Fibroblast of skin of left quadriceps (primary cell): ENCODE measurements at places on chromosomes 13 and 19.

DNA sequence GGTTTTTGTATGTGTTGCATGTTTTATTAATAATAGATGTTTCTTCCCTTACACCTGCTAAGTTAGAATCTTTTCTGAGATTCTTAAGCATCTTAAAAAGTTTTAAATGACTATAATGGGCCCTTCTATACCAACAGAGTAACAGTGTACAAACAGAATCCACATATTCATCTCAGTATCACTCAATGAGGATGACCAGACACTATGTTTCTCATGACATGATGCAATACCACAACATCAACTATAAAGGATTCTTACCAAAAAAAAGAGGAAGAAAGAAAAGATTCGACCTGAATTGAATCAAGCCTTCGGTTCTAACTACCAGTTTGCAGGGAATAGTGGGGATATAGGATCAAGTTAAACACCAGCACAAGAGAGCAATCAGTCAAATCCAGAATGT is 56.5 kb downstream of the INTS6 start:
- DNase-seq, result no peak

DNA sequence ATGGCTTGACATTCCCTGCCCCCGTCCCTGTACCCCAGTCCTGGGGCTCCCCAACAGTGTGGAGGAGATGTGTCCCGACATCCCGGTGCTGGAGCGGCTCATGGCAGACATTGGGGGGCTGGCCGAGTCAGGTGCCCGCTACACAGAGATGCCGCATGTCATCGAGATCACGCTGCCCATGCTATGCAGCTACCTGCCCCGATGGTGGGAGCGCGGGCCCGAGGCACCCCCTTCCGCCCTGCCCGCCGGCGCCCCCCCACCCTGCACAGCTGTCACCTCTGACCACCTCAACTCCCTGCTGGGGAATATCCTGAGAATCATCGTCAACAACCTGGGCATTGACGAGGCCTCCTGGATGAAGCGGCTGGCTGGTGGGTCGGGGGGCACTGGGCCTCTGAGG is 83.8 kb downstream of the RYR1 start:
- DNase-seq, result no peak

DNA sequence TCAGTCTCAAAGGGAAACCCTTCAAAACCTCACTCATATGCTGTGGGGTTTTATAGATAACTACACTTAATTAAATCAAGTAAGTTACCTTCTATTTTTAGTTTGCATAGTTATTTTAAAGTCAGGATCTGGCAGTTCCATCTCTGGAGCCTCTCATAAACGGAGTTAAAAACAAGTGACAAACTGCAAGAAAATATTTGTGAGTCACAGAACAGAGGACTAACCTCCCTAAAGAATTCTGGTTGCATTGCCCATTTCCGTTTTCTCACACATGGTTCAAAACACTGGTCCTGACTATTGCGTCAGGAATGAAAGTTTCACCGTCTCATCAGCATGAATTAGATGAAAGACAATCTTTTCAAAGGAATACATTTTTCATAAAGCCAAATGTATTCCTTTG is 10.6 kb downstream of the RXFP2 start:
- DNase-seq, result peak; percentile 85

DNA sequence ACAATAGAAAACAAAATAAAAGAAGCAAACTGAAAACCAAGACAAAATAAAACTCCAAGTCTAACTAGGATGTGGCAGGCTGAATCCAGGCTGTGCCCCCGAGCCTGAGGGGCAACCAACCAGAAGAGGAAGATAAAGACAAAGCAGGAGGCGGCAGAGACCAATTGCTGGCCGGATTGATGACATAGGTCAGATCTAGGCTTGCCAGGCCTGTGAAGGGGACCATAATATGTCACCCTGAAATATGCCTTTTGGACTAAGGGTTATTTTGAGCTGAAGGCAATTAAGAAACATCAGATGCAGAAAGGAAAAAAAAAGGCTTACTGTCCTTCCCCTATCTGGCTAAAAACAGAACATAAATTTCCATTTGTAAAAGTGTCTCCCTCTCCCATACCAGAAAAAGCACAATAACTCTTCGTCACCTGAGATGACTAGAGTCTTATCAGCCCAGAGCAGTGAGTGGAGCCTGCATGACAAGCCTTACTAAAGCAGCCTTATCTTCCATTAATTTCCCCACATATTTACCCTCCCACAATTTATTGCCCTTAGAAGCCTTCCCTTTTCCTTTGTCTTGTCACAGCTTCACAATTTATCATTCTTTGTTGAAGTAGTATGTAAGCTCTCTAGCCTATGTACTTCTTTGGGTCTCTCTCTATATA is 22.8 kb downstream of the ATP8A2 start:
- no peak for DNase-seq

DNA sequence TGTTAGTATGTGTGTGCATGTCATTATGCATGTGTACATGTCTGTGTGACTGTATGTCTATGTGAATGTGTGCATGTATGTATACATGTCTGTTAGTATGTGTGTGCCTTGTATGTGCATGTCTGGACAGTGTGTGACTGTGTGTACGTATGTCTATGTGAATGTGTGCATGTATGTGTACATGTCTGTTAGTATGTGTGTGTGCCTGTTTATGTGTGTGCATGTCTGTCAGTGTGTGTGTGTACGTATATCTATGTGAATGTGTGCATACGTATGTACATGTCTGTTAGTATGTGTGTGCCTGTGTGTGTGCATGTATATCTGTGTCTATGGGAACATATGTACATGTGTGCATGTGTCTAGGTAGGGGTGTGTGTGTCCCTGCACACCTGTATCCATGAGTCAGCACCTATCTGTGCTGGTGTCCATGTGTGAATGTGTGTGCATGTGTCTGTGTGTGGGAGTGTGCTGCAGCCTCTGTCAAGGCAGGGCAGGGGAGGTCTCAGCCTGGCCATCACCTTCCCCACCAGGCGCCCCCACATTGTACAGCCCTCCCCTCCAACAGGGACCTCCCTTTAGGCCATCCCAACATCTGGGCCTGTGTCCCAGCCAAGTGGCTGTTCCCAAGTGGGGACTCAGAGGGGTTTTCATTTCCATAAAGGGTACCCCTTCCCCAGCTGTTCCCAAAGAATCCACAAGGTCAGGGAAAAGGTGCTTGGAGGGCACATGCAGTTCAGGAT is 4.4 kb downstream of the GAS6 start:
- DNase-seq, result no peak

DNA sequence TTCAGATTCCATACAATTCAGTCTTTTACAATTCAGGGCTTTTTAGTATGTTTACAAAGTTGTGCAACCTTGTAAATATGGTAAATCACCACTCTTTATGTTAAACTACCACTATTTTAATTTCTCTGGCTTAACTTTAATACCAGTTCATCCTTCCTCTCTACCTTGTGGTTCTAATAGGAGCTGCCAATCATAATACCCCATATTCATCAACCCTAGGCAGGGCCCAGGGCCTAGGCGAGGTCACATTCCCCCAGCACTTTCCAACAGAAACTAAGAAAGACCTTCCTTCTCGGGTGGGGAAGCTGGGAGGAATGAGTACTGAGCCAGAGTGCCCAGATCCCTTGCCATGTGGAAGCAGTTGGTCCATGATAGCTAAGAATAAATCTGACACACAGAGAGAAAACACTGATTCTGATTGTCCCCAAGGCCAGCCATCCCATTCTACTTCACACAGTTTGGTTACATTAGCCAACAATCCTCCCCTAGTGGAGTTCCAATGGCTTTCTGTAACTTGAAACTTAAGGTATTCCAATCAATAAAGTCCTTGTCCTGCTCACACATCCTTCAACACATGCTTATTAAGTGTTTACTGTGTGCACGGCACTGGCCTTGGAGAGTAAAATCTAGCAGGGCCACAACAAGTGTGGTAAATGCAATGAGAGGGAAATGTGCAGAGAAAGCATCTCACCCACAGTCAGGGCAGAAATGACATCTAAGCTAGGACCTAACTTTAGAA is 76.8 kb downstream of the NUFIP1 start:
- no peak for DNase-seq

- no peak for DNase-seq
Measured at GRCh38 chr13:21088534-21088933, 27.1 kb upstream of the LATS2 start.

DNA sequence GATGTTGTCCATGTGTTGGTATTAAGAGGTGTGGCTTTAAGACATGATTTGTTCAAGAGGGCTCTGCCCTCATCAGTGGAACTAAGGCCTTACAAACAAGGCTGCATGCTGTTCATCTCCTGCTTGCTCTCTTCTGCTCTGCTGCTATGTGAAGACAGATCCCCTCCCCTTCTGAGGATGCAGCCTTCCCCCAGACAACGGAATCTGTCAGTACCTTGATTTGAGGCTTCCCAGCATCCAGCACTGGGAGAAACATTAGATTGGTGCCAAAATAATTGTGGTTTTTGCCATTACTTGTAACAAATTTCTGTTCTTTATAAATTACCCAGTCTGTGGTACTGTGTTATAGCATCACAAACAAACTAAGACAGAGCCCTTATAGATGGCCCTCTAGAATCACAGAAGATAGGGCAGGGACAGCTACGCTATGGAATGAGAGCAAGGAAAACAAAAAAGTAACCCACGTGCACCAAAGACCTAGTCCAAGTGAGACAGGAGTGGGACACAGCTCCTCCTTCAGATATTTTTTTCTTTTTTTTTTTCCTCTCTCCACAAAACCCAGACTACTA is 151.5 kb upstream of the RXFP2 start:
- peak; percentile 47 for DNase-seq

GRCh38 chr13:35720290-35720689 is 243.8 kb upstream of the MAB21L1 start:
- DNase-seq, result no peak

DNA sequence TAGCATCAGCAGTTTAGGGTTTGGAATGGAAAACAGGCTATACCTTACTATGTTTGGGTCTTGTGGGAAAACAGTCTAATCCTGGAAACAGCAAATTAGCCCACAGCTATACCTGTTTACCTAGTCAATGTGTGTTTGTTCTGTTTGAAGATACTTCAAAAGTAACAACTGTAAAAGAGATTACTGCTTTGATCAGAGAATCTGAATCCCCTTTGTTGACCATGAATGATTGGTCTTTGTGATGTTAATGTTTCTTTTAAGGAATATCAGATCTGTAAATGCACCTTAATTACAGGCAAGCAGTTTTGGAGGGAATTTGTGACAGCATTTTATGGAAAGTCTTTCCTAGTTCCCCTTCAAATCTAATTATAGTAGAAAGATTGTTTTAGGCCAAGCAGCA is 20.7 kb upstream of the KLF5 start:
- DNase-seq, result no peak

- DNase-seq, result no peak
Measured at GRCh38 chr13:35549481-35549880, 73.0 kb upstream of the MAB21L1 start.

- DNase-seq, result no peak
Measured at GRCh38 chr13:26017932-26018665, 33.7 kb downstream of the SHISA2 start.

DNA sequence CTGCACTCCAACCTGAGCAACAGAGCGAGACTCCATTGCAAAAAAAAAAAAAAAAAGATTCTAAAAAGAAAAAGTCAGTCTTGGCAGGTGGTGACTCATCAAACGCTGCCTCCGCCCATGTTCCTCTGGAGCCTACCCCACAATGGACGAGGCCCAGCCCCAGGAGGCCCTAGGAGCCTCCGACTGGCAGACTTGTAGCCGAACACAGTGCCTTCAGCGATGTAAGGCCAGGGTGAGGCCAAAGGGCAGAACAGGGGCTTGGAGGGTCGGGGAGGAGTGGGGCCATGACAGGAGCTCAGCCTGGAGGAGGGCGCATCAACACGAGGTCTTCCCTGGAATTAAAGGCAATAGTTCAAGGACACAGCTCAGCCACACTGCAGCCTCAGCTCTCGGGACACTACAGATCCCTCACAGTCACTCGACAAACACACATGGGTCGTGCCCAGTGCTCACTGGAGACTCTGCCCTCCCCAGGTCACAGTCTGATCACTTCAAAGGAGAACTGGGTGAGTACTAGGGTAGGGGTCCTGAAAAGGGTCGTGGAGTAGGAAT is 5.1 kb downstream of the USE1 start:
- peak; percentile 25 for DNase-seq

DNA sequence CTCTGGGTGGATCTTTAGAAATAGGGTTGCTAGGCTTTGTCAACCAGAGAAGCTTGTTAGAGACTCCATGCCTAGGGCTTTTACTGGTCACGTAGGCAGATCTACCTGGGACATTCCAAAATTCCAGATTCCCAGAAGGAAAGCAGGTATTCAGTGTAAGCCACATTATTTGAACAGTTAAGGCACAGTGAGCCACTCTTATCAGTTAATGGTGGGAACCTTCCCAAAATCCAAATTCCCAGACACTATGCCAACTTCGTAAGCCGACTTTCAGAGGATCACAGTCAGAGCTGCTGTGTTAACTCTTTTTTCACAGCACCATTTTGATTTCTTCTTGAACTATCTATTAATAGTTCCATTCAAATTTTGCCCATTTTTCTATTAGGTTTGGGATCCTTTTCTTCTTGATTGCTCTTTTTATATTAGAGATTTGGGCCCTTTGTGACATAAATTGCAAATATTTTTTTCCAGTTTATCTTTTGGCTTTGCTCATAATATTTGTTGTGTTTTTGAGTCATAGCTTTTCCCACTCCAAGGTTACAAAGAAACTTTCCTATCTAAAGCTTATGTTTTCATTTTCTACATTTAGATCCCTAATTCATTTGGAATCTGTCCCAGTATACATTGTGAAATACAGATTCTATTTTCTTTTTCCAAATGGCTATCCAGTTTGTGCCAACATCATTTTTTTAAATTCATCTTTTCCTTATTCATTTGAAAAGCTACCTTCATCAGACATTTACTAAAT is 77.3 kb downstream of the DHRS12 start:
- DNase-seq, result peak; percentile 74

DNA sequence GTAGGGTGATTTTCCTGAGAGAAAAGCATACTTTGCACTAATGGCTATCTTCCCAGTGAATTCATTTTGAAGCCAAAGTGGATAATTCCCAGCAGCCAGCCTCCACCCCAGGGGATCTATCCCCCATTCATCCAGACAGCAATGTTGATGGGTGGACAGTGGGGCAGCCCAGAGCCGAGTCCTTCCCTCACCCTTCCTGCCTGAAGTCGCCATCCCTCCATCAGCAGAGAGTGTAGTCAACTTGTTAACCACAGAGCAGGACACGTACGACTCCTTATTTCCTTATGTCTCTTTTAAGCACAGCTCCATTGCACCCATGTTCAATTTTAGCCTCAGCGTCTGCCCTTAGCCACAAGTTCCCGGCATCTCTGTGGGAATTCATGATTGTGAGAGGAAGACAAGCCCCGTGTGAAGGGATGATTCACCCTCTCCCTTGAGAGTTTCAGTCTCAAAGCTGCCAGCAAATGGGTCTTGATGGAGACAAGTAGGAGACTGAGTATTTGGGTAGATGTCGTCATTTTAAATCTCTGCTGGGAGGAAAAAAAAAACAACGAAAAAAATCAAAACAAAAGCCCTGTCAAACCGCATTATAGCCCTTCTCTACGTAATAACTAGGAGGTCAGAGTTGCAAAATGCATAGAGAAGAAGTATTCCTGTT is 58.3 kb upstream of the MEDAG start:
- peak; percentile 98 for DNase-seq

DNA sequence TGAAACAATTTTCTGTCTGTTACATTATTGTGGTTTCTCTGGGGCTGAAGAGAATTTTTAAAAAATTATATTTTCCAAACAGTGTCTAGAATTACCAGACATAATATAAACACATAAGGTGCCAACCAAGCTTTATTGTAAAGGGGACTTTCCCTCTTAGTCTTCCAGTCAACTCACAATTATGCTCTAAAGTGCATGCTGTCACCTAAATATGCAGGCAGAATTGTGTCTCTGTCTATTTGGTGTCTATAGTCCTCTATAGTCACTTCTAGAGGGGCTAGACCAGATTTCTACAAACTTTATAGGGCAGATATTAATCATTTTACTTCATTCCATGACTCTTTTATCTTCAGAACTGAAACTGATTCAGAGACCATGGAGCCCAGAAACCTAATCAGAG is 12.8 kb downstream of the ZNF254 start:
- no peak for DNase-seq

GRCh38 chr19:45250216-45250831 is 747 bp upstream of the MARK4 start:
- DNase-seq, result no peak
